ENCODE measurements at places on chromosomes 6 and 20.

DNA sequence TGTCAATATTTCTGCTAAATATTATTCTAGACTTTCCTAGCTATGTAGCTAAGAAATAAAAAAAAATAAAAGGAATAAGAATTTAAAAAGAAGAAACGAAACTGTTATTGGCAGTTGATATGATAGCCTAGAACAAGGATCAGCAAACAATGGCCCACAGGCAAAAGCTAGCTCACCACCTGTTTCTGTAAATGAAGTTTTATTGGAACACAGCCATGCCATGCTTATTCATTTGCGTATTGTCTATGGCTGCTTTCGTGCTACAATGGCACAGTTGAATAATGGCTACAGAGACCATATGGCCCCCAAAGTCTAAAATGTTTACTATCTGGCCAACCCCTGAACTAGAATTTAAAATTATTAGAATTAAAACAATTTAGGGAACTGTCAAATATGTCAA, 952.6 kb upstream of the MAP3K7 start:
- DNase-seq = no peak

GRCh38 chr6:122817766-122818165, 28.7 kb downstream of the SMPDL3A start:
- DNase-seq = peak; percentile 39

DNA sequence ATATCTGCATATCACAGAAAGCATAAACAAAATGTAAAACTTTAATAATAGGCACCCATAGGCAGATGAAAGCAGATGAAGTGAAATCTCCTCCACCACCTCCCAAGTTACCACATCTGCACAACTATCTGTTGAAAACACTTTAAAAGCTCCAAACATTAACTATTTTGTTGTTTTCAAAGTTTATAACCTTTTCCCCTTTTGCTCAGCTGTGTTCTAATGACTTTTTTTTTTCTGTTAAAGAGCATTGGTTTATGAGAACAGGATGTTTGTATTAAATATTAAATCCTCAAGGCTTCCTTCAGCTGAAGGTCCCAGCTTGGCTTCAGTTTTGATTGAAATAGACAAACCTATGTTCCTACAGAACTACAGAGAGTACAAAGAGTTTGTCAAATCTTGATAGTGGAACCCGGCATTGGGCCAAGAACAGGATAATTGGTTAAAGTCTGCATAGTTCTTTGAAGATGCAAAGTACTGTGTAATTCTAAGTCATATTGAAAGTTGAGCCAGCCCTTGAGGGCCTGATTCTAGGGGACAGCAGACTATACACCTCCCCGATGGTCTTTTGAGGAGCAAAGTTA, 255.1 kb upstream of the JAG1 start:
- peak; percentile 29 for DNase-seq

- no peak for DNase-seq
Observed at GRCh38 chr20:57877995-57878394, 168.2 kb upstream of the PMEPA1 start.

DNA sequence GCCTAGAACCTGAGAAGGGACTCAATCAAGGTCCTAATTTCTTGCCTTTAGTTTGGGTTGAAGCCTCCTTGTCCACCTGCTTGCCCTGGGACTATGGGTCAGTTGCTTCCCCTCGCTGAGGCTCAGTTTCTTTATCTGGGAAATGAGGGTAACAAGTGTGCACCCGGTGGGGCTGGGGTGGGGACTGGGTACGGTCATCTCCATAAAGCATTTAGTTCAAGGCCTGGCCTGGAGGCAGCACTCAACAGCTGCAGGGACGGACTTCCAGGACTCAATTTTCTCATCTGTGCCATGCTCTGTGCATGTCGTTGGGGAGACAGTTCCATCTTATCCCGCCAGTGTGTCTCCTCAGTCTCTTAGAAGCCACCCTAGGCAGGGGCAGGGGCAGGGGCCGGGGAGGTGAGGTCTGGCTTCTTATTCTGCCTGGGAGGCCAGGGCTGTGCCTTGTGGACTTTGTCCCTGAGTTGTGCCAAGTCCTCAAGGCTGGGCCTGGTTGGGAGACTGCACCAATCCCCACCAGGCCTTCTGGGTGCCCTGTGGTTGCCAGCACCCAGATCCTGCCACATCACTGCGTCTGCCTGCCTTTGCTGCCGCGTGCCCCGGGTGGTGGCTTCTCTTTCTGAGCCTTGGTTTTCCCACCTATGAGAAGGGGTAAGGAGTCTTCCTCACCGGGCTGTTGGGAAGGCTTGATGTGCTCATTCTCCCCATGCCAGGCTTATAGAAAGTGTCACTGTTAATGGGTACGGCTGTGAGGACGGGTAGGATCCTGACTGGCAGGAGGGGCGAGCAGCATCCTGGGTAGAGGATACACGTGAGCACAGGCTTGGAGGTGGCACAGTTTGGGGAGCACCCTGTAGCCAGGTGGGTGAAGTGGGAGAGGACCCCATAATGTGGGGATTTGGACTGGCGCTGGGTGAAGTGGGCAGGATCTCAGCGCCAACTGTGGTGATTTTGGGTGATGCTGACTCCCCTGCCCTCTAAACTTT, 8.6 kb downstream of the SRC start:
- no peak for DNase-seq

All from fibroblast of skin of scalp (primary cell).